AG04449 (cell line): ENCODE measurements at places on chromosomes 3 and 15.
A peak's percentile ranks its signal among the peaks of the same experiment; 100 is the strongest.

GRCh38 chr15:92899601-92899947 is 550 bp upstream of the CHD2 start:
- DNase-seq, result no peak

- no peak for DNase-seq
Observed at GRCh38 chr15:51377038-51377786, 35.8 kb downstream of the GLDN start.

- no peak for DNase-seq
Observed at GRCh38 chr3:8518138-8518537, 16.5 kb downstream of the LMCD1 start.

GRCh38 chr3:42884324-42884723 is 8.6 kb upstream of the CYP8B1 start:
- DNase-seq, result no peak

DNA sequence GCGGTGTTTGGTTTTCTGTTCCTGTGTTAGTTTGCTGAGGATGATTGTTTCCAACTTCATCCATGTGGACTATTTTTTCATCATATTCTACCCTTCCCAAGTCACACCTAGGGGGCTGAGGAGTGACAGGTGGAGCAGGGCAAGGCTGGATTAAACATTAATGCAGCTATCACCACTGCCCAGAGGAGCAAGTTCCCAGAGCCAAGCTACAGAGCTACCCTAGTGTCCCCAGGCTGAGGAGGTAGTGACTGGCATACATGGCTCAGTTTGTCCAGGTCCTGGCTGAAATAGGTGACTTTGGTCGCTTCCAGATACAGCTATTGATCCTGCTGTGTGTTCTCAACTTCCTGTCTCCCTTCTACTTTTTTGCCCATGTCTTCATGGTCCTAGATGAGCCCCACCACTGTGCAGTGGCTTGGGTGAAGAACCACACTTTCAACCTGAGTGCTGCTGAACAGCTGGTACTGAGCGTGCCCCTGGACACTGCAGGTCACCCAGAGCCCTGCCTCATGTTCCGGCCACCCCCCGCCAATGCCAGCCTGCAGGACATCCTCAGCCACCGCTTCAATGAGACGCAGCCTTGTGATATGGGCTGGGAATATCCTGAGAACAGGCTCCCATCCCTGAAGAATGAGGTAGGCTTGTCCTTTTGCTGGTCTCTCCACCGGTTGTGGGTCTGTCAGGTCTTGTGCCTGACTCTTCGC is at the start of gene SLC22A13:
TSS of gene SLC22A13 (plus strand) at position 209 of the 704 bp plus-strand sequence. CDS start at position 258, 49 bp downstream.
- DNase-seq, result no peak

- DNase-seq, result peak; percentile 60
Observed at GRCh38 chr15:70195587-70196305, 98.0 kb upstream of the TLE3 start.

DNA sequence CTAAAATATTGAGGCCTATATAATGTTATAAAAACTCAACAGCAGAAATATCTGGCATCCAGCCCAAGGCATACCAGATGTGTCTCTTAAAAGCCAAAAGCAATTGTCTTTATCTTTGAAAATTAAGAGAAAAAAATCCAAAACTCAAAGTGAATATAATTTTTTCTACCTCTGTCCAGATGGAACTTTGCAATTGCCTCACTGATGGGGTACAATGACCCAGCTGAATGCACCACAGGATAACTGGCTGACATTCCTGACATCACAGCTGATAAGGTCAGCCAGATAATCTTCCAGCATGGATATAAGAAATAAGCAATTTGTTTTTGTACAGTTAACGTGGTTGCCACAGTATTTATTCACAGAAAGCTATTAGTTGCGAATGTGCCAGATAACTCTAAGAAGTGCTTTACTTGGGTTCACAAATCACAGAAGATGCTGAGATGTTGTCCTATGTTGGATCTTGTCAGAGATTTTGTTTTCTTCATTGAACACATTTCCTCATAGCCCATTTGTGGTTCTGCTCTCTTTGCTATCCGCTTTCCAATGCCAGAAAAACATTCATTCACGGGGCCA is 566.9 kb upstream of the CCDC54 start:
- DNase-seq, result no peak

DNA sequence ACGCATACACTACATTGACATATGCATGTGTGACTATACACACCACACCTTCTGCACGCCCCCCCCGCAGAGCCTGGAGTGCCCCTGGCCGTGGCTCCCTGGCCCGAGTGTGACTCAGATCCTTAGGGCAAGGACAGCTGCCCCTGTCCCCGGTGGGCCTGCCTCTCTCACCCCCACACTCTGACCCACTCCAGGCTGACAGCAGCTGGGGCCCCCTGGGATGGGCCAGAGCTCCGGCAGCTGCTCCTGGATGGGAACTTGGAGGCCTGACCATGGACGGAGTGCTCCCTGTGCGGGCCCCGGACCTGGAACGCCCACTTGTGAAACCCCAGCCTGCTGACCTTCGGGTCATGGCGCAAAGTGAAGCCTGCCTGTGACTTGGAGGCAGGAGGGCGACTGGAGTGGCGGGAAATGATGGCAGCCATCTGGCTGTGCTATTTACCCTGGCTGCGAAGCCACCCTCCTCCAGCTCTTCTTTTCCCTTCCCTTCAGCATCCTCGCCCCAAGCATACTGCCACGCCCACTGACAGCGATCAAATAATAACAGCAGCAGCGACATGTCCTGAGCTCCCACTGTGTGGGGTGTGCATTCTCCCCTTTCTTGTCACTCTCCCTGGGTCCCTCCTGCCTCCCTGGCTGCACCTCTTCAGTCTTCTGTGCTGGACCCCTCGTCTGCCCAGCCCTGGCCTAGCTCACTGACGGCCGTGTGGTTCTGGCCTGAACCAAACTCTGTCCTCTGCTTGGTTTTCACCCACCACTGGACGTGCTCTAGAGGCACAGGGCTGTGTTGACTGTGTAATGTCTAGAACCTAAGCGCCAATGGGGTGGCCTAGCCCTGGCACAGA is 90.7 kb upstream of the MEF2A start:
- DNase-seq, result no peak

DNA sequence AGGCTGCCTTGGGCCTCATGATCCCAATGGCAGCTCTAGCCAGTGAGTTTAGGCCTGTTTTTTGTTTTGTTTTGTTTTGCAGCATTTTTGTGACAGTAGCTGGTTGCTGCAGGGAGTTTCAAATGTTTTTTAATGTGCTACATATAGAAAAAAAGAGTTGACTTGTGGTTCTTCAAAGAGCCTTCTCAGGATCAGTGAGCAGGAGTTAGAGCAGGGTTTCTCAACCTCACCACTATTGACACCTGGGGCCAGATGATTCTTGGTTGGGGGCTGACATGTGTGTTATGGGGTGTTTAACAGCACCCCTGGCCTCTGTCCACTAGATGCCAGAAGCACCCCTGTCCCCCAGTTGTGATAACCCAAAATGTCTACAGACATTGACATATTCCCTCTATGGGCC is 17.9 kb downstream of the APH1B start:
- DNase-seq, result no peak

DNA sequence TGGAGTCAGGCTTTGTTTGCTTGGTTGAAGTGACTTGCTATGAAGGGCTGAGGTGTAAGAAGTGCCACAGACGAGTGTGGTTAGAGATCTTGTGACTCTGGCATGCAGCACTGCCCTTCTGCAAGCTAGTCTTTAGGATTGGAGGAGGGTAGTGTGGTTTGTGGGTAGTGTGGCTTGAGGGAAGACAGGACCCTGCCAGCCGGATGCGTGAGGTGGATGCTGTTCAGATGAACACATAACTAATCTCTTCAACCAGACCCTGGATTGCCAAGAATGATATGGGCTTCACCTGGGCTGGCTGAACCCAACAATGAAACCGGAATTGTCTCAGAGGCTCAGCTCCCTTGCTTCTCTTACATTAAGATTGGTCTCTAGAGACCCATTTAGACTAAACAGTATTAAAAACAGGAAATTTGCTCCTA is 32.7 kb downstream of the STARD9 start:
- DNase-seq, result no peak

DNA sequence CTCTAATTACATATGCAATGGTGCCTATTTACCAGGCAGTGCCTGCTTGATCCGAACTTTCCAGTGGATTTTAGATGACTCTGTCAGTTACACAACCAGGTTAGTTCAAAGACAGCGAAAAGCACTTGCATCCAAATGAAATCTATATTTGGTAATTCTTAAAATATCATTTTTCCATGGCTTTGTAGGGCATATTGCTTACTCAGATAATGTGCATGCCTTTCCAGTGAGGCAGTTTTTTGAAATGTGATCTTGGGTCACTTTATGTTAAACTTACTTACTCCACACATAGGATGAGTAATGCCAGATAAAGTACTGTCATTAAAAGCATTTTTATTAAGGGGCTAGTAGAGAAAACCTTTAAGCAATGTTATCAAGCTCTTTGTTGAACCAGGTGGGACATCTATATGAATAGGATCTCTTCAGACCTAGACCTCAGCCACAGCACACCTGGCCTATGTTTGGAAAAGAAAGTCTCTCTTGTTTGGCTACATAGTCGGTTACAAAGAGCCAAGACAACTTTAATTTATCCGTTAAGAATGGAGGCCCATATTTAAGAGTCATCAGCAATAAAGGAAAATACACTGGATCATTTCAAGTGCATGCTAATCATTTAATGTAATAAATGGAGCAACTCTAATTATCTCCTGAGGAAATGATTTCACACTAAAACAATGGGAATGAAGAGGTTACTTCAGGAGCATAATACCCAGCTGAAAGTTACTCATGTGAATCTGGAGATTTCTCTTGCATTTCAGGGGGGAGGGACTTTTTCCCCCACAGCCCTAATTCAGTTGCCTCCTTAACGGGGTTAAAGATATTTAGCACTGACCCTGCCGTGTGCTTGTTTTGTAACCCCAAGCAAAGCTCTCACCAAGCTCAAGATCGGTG is 56.3 kb upstream of the TMCO5A start:
- peak; percentile 76 for DNase-seq

DNA sequence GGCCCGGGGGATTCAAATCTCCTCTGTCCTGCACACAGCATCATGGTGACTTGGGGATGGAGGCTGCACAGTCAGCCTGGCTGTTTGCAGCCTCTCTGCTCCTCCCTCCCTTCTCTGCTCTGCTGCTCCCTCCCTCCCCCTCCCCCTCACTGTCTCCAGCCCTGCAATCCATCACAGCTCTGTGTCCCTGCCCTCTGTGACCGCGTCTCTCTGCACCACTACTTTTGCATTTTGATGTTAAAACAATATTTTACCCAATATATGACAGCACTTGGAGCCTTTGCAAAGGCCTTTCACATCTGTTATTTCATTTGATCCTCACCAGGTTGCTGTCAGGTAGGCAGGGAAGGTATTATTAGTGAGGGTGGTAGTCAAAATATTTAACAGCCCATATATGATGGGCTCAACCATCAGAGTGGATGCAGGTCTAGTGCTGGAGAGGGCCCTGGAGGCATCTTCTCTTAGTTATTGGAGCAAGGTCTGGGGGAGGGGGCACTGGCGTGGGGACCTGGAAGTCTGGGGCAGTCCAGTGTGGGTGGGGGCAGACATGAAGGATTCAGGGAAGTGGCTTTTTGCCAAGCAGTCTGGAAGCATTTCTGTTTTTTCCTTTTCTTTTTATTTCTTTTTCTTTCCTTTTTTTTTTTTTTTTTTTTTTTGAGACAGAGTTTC is 16.3 kb upstream of the VPS8 start:
- DNase-seq, result no peak

GRCh38 chr15:58934521-58934920 is 1.0 kb upstream of the SLTM start:
- DNase-seq, result no peak

DNA sequence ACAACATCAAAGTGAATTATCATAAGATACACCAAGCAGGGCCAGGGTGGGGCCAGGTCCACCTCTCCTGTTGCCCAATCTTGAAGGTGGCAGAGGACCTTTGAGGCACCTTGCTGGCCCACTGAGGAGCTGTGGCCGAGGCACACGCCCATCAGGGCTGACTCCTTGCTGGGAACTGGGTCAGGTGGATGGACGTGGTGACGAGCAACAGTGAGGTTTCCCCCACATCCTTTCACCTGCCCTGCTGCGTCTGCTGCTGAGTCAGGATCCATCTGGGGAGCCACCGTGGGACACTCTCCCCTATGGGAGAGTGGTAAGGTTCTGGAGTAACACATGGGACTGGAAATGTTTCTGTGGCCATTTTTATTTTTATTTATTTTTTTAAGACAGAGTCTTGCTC is 17.3 kb upstream of the FURIN start:
- DNase-seq, result no peak

- DNase-seq, result no peak
Observed at GRCh38 chr15:52016316-52016715, 2.7 kb upstream of the MAPK6 start.

DNA sequence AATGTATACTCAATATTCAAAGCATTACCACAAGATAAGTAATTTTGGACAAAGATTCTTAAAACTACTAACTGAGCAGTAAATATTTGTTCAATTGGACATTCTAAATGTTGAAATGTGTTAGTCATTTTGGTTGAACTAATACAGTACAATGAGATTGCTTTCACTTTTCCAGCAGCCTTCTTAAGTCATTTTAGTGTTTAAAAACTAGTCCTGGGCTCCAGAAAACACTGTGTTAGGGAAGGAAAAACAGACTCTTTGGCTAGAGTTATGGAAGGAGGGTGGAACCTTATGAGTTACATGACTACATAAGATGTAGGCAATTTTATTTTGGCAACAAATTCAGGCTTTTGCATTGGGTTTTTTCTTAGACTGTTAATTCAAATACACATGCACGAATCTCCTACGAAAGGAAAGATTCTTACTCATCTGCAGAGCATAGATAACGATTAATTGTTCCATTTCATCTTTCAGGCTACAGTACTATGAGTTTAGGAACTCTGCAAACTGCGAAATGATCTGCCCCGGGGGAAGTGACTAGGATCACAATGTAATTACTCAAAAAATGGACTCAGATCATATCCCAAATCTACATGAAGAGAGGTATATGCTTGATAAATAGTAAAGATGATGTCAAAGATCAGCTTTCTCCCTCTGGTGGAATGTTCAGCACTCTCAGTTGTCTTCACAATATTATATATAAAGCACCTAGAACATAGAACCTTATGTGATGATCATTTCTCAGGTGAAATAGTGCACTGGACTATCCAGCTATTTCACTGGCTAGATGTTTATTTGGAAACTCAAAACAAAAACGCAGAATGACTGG is 492.8 kb upstream of the MDFIC2 start:
- peak; percentile 7 for DNase-seq

- DNase-seq, result no peak
Observed at GRCh38 chr15:79161837-79162508, 71.4 kb upstream of the RASGRF1 start.

DNA sequence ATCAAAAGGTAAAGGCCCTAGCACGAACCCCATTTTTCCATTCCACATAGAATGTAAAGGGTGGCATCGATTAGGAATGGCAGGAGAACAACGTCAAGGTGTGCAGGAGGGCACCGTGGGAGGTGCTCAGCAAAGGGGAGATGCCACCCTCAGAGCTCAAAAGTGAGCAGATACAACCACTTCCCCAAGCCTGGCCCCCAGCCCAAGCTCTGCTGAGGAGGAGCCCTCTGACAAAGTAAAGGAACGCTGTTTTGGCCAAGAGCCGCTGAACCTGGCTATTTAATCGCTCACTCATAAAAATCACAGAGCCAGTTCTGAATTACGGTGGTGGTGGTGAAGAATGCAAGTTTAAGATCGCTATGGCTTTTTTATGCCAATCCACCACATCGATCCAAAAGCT is 12.4 kb downstream of the GNB5 start:
- no peak for DNase-seq

- DNase-seq, result no peak
Observed at GRCh38 chr3:133474817-133475216, 75.0 kb downstream of the BFSP2 start.
